Cardiac septum (tissue), 1 donor: ENCODE measurements at places on chromosomes 5 and 9. TPM values are rescaled to one million over a fixed set of nuclear protein-coding genes. Genes with fewer than 3 reads are reported as not detected.

The DIAPH1 gene
- total RNA-seq, result 77.7 TPM

The PDZD2 gene
- 67.1 TPM for total RNA-seq

The MEGF10 gene
- 0.32 TPM for total RNA-seq

The BARHL1 gene
- total RNA-seq, result not detected

The IFNA21 gene
- total RNA-seq, result not detected

The CTNND2 gene
- 41.3 TPM for total RNA-seq

- DNase-seq, result peak; percentile 81
These were observed 75.6 kb downstream of the RALGPS1 start for GRCh38 chr9:126989847-126990842.

DNA sequence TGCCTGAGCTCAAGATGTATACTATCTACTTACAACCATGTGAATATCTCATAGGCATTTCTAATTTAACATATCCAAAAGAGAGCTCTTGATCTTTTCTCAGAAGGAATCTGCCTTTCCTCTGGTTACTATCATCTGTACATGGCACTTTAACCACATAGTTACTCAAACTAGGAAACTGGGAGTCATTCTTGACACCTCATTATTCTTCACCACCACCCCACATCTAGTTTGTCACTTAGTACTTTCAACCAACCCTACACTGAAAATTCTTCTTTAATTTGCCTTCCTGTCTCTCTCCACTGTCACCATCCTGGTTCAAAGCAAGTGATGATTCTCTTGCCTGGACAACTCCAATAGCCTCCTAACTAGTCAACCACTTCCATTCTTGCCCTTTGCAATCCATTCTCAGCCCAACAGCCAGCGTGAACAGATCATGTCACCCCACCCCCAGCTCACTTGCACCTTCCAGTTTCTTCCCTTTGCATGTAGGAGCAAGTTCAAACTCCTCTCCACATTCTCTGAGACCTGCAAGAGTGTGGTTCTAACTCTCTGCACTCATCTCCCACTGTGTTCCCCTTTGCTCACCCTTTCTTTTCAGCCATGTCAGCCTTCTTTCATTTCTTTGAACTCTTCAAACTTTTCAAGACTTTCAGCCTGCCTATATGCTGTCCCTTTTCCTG lies 17.3 kb upstream of the SMAD5 start:
- DNase-seq, result no peak

- no peak for DNase-seq
These were observed 25.7 kb upstream of the RFK start for GRCh38 chr9:76419782-76420380.

- no peak for DNase-seq
These were observed 51.4 kb upstream of the BNC2 start for GRCh38 chr9:16921855-16922254.

GRCh38 chr5:115350894-115351293 lies 54.4 kb upstream of the CCDC112 start:
- DNase-seq, result no peak

DNA sequence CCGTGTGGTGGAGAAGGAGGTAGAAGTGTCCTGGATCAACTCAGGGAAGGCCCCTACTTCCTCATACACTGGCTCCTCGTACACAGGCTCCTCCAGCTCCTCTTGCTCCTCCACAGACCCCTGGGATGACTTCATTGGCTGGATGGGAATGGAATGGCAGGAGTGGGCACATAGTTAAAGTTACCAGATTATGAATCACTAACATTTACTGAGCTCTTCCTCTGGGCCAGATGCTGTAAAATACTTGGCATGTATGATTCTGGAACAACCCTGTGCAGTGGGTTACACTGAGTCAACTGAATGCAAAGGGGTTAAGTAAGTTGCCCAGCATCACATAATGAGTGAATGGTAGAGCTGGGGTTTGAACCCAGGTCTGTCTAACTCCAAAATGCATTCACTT lies 3.1 kb upstream of the FCHSD1 start:
- DNase-seq, result no peak

DNA sequence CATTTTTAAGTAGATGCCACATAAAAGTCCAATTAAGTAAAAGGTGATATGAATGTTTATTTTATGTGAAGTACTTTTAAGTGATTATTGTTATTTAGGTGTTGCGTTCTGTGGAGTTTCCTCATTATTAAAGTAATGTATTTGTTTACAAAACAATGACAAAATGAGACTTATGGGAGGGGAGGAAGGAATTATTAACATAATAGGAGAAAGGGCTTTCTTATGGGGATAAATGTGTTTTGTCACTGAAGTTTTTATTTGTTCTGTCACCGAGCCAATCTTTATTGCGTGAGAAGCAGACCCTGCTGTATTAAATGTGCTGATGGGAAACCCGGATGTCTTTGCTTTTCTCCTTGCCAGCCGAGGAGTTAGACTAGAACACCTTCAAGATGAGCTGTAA lies 44.5 kb downstream of the TRIO start:
- DNase-seq, result no peak

DNA sequence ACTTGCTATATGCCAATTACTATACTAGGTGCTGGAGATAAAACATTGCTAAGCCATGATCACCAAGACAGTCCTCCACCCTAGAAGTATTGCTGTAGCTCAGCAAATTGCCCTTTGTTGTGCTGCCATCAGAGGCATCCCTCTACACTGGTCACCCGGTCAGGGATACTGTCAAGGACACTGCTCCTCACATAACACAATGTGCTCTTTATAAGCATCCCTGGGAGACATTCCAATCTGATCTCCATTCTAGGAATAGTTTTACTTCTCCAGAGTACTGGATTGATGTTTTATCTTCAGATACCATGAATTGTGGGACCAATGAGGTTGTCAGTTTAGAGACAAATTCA lies 10.4 kb upstream of the DNAJA1 start:
- no peak for DNase-seq

GRCh38 chr9:129012343-129012742 lies 15.8 kb downstream of the SH3GLB2 start:
- DNase-seq, result no peak

DNA sequence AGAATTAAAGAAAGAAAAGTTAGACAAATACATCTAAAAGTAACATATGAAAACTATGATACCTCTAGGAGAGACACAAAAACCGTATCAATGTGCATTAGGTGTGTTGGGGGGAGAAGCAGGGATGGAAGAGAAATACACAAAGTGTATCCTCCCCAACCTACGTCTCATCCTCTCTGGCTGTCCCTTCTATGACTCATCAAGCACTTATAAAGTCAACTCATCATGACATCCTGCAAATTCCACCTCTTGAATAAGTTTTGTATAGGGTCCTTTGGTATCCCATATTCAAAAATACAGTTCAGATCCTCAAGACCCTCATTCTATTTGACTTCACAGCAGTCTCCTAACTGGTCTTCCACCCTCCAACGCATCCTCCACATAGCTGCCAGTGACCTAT lies 917.6 kb upstream of the DMAC1 start:
- DNase-seq, result no peak

GRCh38 chr9:120941046-120941770 lies 14.6 kb upstream of the TRAF1 start:
- no peak for DNase-seq

GRCh38 chr9:89550346-89550927 lies 52.5 kb upstream of the SEMA4D start:
- no peak for DNase-seq

DNA sequence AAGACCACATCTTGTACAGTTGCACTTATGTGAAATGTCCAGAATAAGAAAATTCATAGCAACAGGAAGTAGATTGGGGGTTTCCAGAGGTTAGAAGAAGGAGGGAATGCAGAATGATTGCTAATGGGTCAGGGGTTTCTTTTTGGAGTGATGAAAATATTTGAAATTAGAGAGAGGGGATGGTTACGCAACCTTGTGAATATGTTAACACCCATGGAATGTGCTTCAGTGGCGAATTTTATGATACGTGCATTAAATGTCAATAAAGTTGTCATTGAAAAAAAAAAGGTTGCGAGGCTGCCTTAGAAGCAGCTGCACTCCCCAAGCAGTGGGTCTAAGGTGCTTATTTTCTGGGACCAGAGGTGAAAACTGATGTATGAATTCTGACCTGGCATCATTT lies 64.4 kb upstream of the SUB1 start:
- no peak for DNase-seq

DNA sequence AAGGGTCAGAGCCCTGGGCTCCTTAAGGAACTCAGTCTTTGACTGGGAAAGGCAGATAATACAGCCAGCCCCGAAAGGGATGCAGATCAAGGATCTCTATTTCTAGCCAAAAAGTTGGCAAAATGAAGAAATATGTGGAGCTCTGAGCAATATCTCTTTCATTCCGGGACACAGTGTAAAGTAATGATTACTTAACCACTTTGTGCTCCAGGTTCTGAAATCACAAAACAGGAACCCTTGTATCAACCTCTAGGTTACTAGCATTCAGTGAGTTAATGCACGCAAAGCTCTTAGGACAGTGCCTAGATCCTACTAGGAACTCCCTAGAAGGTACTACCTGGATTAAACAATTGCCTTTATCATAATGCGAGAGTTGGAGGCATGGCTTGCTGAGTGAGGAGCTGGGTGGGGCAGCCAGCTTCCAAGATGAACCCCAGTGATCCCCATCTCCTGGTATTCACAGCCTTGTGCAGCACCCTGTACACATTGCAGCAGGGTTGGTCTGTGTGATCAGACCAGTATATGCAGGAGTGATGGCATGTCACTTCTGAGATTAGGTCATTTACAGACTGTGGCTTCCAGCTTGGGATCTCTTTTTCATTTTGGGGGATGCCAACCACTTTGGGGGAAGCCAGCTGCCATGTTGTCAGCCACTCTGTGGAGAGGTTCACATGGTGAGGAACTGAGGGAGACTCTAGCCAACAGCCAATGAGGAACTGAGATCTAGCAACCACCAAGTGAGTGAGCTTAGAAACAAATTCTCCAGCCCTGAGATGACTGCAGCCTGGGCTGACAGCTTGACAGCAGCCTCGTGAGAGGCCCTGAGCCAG lies 103.1 kb upstream of the SLC44A1 start:
- DNase-seq, result no peak

DNA sequence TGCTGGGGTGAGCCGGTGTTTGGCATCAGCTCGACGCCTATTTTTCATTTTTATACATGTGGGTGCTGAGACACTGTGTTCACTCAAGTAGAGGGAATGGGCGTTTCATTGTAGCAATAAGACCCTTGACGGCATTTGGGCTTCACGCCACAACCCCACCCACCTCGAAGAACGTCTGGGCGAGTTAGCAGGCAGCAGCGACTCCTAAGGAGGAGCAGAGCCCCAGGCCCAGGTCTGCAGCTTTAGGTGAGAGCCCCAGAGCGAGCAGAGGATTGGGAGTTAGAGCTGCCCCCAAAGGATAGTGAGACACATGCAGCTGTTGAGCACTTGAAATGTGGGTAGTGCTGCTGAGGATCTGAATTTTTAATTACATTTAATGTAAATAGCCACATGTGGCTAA lies 1.6 kb upstream of the ZFP62 start:
- no peak for DNase-seq

GRCh38 chr9:14238079-14238478 lies 75.9 kb downstream of the NFIB start:
- no peak for DNase-seq

GRCh38 chr9:131565369-131565768 lies 20.0 kb downstream of the PRRT1B start:
- DNase-seq, result no peak
